ENCODE measurements at places on chromosomes 1 and 21. TPM values are rescaled to one million over a fixed set of nuclear protein-coding genes. Genes with fewer than 3 reads are reported as not detected.

The SLFNL1 gene
- 0.16 TPM for polyA plus RNA-seq

The LIX1L gene
- polyA plus RNA-seq = 39.1 TPM

The TFF2 gene
- not detected for polyA plus RNA-seq

The TBX19 gene
- polyA plus RNA-seq = 2.7 TPM

The LMX1A gene
- not detected for polyA plus RNA-seq

The KHDRBS1 gene
- 52.8 TPM for polyA plus RNA-seq

The PLA2G2D gene
- not detected for polyA plus RNA-seq

The SYTL1 gene
- 3.0 TPM for polyA plus RNA-seq

The OR2T35 gene
- not detected for polyA plus RNA-seq

The LCE2A gene
- not detected for polyA plus RNA-seq

The SH2D5 gene
- polyA plus RNA-seq = 6.5 TPM

The ALG14 gene
- 2.5 TPM for polyA plus RNA-seq

The FAM72D gene
- 3.2 TPM for polyA plus RNA-seq

Measured in SK-N-SH (cell line).